ENCODE measurements at places on chromosomes 4 and X.

DNA sequence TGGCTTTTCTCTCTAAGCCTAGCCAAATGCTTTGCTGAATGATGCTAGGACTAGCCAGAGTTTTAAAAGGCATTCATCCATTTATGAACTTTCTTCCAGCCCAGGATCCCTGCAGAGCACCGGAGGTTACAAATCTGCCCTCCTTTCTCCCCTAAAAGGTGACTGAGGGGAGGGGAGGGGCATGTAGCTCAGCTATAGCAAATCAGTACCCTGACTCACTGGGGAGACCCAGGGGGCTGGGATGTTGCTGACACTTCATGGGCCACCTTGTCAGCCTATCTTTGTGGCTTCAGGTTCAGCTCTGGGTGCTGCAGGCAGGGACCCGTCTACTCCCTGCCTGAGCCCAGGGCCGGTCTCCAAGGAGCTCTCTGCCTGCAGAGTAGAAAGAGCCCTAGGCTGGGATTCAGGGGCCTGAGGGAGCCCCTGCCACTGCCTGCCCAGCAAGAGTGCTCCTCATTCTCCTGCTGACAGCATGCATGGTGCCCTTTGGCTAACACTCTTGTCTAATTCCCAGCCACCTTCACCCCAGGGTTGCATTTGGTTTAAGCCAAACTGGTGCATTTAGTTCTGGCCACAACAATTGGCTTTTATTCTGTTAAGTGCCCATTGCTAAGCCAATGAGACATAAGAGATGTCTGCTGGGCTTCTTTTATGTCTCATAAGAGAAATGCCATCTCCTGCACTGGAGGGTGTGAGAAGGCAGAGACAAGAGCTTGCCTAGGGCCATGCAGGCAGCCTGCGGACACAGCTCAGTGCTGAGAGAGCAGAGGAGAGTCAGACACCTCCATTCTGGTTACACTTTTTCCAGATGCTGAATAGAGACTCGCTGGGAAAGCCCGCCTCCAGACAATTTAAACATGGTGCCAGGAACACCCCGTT, 11.9 kb upstream of the UBA6 start:
- DNase-seq: no peak

DNA sequence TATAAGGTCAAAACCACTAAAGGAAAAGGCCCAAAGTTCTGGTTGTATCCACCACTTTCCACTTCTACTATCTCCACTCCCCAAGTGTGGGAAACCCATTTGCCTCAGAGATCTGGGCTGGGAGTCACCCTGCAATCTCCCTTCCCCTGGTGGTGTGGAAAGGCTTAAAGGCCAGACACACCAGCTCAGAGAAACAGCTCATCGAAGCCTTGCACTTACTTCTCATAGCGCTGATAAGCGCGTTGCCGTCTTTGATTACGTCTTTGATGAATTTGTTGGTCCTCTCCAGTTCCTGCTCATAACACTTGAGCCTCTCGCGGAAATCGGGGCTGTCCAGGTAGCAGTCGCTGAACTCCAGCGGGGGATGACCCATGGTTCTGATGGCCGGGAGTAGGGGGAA, 647 bp downstream of the OPHN1 start:
- DNase-seq: no peak

- no peak for DNase-seq
Measured at GRCh38 chr4:145420595-145421214, 60.9 kb upstream of the SMAD1 start.

DNA sequence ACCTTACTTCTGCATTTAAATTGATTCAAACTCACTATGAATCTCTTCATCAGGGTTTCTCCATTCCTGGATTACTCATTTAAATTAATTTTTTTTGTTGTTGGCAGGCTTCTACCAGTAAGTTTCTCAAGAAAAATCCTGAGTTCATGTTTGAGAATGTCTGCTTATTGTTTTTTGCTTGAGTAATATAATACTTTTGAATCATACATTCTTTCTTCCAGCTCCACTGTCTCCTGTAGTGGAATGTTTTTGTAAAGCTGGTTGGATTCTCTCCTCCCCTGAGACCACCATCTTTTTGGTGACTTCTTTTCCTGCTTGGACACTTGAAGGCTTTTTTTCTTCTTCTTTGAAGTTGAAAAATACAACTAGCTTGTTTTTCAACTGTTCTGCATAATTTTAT, 4.3 kb upstream of the MID1IP1 start:
- no peak for DNase-seq

Measured in activated CD4-positive, alpha-beta T cell treated with anti-CD3 and anti-CD28 coated beads, Interleukin-10, Interleukin-2, amounts not matched to agents 100 ng/mL and 50 ng/mL, durations not matched to agents 16 hours and 8 hours (primary cell).